ENCODE measurements at places on chromosomes 5 and 9.

DNA sequence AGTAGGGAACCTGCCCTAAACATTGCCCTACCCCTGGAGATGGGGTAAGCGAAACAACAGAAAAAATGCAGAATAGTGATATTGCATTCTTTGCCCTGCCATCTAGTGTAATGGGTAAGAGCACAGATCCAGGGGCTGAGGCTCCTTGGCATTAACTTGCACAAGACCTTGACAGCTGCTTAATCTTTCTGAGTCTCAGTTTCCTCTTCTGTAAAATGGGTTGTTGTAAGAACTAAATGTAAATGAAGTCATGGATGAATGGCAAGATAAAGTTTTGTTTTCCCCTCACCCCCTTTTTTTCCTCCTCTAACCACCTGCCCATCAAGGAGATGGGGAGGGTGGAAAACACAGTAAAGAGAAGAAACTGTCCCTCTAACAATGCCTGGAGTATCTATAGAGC is 47.7 kb upstream of the ZNF366 start:
- no peak for DNase-seq

DNA sequence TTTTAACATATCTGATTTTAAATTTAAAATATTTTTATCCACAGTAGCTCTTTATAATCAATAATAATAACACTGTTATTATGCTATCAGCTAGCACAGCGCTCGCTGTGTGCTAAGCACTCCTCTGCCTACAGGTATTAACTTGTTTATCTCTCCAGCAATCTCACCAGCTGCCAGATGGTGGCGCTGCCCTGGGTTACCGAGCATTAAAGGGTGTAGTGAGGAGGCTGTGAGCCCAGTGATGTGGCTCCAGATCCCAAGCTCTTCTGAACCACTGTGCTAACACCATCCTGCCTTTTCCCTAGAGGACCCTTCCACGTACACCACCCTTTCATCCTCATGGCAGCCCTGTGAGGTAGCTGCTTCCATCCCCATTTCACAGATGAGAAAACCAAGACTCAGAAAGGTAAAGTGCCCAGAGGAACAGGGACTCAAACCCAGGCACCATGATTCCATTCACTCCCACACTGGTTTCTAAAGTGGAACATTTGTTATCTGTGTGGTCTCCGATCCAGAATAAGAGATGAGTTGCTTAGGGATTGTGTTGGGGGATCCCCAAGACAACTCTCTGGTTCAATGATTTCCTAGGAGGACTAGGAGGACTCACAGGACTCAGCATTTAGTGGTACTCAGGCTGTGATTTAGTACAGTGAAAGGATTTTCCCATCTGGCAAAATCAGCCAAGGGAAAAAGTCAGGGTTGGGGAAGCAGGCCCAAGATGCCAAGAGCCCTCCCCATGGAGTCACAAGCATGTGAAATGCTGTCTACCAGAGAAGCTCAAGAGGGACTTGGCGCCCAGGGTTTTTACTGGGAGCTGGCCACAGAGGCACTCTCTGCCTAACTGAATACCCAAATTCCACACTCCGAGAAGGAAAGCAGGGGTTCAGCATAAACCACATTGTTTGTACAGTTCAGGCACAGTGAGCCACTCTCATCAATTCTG is 7.0 kb downstream of the IGFBPL1 start:
- no peak for DNase-seq

- DNase-seq, result no peak
Measured at GRCh38 chr9:15873573-15874177, 320.8 kb downstream of the CCDC171 start.

DNA sequence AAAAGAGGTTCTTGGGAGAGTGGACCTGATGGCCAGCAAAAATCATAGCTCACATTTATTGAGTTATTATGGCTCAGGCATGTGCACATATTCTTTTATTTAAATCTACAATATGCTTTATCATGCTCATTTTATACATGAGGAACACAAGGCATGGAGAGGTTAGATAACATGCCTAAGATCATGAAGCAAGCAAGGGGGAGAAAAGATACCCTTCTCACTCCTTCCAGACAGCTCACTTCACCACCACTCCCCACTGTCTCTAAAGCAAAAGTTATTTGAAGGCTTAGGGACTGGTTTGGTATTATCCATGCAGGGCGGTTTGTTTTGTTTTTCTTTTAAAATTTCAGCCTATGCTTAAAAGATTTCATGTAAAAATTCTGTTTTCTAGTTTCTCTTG is 59.0 kb upstream of the PDE8B start:
- DNase-seq, result no peak

DNA sequence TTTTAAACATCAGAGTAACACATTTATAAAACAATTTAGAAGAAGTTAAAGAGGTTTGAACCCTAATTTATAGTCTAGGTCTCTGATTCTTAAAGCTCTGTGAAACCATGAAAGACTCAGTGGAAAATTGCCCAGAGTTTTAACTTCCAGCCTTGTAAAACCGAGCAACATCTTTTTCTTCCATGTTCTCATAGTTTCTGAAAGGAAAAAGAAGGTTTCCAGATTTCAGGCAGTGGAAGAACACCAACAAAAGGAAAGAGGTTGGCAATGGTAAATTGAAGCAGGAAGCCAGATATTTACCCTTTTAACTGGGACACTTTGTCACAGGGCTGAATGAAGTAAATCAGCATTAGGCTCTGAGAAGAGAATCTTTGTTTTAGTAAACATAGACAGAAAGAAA is 1999.3 kb downstream of the MAT2B start:
- DNase-seq, result no peak

Data from T-helper 22 cell (primary cell).